ENCODE measurements at places on chromosomes 2 and 18. TPM values are rescaled to one million over a fixed set of nuclear protein-coding genes. Genes with fewer than 3 reads are reported as not detected.

GALNT13 gene
- total RNA-seq = under 0.01 TPM

PDE6D gene
- 14.5 TPM for total RNA-seq

LOXHD1 gene
- total RNA-seq = under 0.01 TPM

PDCD1 gene
- total RNA-seq = 0.27 TPM

CDH20 gene
- 0.27 TPM for total RNA-seq

IL37 gene
- not detected for total RNA-seq

KIF1A gene
- total RNA-seq = not detected

TP53I3 gene
- 29.6 TPM for total RNA-seq

CENPO gene
- 10.2 TPM for total RNA-seq

ZNF804A gene
- 4.6 TPM for total RNA-seq

ANKRD30B gene
- not detected for total RNA-seq

TMEM17 gene
- total RNA-seq = 2.4 TPM

RGPD3 gene
- total RNA-seq = 0.27 TPM

CRYBA2 gene
- not detected for total RNA-seq

COLEC12 gene
- total RNA-seq = 0.27 TPM

EVX2 gene
- not detected for total RNA-seq

FAM117B gene
- total RNA-seq = 4.3 TPM

MC5R gene
- not detected for total RNA-seq

AP1S3 gene
- 0.81 TPM for total RNA-seq

PPP1R1C gene
- not detected for total RNA-seq

NAT8 gene
- 0.27 TPM for total RNA-seq

UNC80 gene
- total RNA-seq = under 0.01 TPM

HOXD12 gene
- not detected for total RNA-seq

TMEM163 gene
- 17.2 TPM for total RNA-seq

PJVK gene
- total RNA-seq = 0.81 TPM

ALPI gene
- not detected for total RNA-seq

CCDC148 gene
- total RNA-seq = not detected
